ENCODE measurements at places on chromosomes 2 and 18.

GRCh38 chr18:47917923-47918610 lies 12.4 kb downstream of the SMAD2 start:
- no peak for DNase-seq

- no peak for DNase-seq
Observed at GRCh38 chr18:41324020-41324791, 630.8 kb upstream of the PIK3C3 start.

DNA sequence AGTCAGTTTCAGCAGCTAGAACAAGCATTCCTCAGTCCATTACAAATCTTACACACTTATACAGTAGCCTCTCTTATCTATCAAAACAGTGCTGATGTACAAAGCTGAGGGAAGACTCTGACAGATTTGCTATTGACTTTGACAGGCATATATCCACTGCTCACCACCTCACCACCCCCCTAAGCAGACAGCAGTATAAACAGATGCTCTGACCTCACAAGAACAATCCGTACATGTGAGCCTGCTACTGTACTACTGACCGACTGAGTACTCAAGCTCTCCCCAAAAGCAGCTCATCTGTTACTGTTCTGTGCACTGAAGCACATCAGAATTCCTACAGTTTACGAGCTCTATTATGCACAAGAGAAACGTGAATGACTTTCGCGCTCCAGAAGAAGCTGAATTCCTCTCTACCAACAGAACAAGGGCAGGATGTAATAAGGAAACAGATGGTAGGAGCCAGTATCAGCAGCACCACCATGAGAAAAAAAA lies 95.6 kb upstream of the PDE1A start:
- no peak for DNase-seq

DNA sequence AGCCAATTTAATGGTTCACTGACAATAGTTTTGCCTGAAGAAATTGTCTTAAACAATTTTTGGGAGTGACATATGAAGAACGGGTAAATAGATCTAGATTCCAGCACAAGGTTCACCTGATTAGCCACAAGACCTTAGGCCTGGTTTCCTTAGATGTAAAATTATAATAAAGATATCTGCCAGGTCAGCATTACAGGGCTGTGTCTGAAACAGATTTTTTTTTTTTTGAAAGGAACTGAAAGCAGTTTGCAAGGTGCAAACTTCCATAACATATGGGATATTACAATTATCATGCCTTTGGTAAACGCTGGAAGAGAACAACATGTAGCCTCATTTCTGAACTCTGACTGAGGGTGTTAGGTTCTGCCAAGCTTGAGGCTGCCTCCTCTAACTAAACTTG lies 599.4 kb downstream of the ERBB4 start:
- DNase-seq = no peak

DNA sequence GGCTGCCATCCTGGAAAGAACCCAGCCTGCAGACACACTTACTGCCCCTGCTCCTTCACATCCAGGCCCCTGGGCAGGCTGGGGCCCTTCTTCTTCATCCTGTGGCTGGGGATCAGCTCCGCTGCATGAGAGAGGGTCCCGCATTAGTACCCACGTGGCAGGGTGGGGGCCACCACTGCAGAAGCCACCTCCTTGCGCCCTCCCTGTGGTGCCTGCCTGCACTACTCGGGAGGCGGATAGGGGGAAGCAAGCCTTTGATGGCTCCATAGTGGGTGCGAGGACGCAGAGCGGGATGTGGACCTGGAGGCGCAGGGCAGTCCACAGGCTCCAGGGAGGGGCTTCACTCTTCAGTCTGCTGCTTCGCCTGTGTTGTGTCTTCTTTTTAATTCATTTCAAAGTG lies 46.7 kb downstream of the GPC1 start:
- no peak for DNase-seq

- no peak for DNase-seq
Observed at GRCh38 chr2:190547886-190548285, 13.4 kb upstream of the NEMP2 start.

GRCh38 chr18:62876828-62877227 lies 161.5 kb downstream of the PHLPP1 start:
- no peak for DNase-seq

DNA sequence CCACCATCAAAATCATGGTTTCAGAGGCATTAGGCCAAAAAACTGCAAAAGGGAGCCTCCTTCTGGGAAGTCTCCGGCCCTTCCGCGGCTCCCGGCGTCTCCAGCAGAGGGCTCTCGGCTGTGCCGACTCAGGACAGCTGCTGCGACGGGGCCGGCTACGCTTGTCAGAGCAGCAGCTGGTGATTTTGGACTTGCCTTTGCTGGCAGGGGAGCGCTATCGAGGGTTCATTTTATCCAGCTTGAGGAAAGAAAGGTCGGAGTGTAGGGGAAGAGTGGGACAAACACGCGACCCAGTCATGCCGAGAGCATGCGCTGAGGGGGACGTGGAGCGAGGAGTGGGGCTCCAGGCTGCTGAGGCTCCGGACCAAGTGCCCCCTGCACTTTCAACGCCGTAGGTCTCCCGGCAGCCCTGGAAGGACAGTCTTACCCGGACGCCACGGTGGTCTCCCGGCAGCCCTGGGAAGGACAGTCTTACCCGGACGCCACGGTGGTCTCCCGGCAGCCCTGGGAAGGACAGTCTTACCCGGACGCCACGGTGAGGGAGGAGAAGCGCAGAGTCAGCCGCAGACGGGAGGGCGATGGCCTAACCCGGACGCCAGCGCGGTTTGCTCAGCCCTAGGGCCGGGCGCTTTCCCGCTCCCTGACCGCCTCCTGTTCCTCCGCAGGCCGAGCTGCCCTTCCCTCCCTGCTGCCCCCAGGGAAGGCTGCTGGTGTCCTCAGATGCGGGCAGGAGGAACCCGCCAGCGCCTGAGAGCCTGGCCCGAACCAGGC lies 21.7 kb downstream of the DDX18 start:
- no peak for DNase-seq

All from DND-41 (cell line).